ENCODE measurements at places on chromosomes 6 and 20.

DNA sequence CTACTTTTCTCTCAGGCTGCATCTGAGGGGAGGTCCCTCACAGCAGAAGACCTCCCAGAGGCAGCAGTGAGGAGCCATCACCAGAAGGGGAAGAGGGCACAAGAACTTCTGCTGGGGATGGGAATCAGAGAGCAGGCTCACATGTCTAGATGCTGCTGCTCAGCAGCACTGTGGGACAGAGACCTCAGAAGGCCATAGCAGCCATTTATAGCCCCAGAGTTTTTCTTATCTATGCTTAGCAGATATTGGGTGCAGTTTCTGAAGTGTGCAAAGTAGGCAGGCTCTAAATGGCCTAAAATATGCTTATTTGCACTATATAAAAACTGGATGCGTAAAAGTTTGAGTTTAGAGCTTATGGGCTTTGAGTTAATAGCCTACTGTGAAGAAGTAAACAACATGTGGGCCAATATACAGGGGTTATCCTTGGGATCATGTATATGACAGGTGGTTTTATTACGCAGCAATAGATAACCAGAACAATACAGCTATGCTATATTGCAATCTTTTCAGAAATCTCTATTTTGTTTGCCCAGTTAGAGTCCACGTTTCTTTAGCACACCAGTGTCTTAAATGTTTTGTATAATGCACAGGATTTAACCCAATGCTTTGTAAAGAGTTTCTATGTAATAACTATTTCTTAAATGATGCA lies 60.2 kb upstream of the TMEM244 start:
- DNase-seq = no peak

DNA sequence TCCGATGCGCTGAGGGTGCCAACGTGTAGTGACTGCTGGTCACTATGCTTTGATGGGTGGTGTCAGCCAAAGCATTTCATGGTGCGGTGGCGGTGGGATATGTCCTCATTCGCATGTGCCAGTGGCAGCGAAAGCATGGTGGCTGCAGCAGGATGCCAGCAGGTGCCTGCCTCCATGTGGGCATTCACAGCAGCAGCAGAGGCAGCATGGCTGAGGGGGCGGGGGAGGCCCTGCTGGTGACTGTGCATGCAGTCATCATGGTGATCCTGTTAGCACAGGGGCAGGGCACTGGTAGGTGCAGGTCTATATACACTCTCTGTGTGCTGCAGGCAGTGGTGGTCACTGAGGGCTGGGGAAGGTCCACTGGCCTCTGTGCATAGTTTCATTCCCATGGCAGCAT lies 22.0 kb downstream of the FIG4 start:
- no peak for DNase-seq

GRCh38 chr6:130840050-130840449 lies 12.8 kb downstream of the SMLR1 start:
- DNase-seq = no peak

DNA sequence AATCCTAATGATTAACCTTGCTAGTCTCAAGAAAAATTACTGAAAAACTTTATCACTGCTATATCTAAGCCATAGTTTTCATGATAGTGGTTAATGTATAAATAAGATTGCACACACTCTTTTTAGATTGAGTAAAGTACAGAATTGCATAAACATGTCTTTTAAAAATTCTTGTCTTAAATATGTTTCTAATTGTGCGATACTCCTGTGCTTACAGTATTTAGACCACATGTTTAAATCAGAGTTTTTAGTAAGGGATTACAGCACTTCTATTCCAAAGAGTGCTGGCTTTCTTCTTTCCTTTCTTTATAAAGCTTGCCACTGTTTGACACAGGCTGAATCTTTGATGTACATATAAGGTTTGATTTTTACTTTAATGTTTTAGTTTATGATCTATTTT lies 36.8 kb upstream of the RGS17 start:
- DNase-seq = no peak

- DNase-seq = no peak
Measured at GRCh38 chr6:150907383-150907782, 41.9 kb downstream of the MTHFD1L start.

DNA sequence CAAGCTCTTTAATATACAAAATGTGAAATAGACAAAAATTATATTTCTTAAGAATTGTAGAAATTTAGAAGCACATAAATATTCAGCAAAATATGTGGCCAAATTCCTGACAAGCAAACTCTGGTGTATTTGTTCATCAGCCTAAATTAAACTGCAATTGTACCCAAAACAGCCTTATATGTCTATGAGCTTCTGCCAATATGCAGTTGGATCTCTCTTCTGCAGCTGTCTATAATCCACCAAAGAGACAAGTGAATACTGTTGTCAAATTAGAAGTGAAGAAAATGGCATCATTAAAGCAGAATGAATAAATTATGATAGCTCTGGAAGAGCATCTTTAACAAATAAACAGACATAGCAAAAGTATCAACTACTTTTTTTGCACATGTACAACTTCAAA lies 755.7 kb downstream of the GRIK2 start:
- DNase-seq = no peak

DNA sequence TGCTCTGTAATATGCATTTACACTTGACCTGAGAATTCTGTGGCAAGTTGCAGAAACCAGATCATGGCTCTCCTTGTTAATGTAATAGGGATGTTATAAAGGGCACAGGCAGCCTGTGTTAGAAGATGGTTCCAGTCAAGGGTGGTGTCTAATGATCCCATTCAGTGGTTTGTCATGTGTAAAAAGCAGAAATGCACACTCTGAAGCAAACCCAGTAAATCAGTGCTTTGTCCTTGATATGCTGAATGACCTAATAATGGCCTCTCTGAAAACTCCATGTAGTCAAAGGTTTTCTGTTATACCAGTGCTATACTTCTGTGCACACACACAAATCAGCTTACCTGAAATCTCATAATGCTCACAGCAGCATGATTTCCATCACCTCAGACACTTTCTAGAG lies 66.2 kb downstream of the SOBP start:
- no peak for DNase-seq

- DNase-seq = no peak
Measured at GRCh38 chr6:56663344-56663743, 20.7 kb upstream of the DST start.

GRCh38 chr6:84967389-84967788 lies 203.0 kb upstream of the TBX18 start:
- DNase-seq = no peak

DNA sequence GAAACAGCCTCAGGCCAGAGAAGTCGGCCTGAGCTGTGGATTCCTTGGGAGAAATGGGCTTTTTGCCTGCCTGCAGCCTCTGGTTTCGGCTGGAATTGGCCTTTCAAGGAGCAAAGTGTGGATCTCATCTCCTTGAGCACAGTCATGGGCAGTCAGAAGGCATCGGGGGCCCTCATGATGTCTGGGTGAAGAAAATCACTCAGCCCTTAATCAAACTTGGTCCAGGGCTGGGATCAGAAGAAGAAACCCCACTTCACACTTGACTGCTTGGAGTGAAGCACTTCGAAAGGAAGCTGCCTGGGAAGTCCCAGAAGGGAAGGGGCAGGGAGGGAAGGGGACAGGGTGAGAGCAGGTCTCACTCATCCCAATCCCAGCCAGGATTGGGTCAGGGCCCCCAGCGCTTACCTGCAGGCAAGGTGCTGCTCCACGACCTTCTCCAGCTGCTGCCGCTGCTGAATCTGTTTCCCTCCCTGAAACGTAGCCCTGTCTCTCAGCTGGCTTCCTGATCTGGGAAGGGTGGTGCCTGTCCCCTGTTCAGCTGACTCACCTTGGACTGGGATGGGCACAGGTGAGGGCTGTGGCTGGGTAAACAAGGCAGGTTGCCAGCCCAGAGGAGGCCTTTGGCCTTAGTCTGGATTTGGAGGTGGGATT lies at the start of gene SDCBP2:
Gene SDCBP2 (minus strand): TSS at position 460 of the 651 bp plus-strand sequence. CDS start 8,723 bp downstream, outside the sequence.
- no peak for DNase-seq

GRCh38 chr6:158471339-158471738 lies 88.6 kb upstream of the TMEM181 start:
- DNase-seq = no peak

- DNase-seq = no peak
Measured at GRCh38 chr20:61647702-61648101, 395.6 kb downstream of the CDH4 start.
